ENCODE measurements at places on chromosomes 3 and 15.

DNA sequence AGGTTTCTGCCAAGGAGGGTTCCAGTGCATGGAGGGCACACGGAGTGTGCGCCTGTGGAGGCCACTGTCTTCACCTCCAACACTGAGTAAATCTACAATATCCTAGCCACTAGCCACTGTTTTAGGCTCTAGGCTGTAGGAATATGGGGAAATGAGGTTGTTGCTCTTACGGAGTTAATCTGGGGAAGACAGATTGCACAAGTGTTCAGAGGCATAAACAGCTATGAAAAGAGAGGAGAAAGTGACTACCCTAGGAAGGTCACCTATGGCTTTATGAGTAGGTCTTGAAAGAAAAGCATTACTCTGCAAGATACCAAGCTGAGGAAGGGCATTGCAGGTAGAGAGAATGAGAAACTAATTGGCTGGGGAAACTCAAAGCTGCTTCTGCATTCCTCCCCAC lies 85.7 kb downstream of the CYP19A1 start:
- no peak for DNase-seq

DNA sequence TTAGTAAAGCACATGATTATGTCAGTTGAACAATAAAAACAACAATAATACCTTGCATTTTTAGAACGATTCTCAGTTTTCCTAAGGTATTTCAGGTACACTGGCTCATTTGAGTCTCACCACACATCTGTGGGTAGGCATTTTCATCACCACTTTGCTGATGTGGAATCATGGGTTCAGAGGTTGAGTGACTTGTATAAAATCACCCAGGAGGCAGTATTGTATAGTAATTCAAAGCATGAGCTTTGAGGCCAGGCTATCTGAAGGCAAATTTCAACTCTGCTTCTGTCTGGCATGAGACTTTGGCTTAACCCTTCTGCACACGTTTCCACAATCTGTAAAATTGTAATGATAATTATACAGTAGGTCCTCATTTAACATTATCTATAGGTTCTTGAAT lies 183.9 kb upstream of the CMC1 start:
- DNase-seq = no peak

GRCh38 chr3:46867550-46867898 lies 4.3 kb upstream of the MYL3 start:
- no peak for DNase-seq

DNA sequence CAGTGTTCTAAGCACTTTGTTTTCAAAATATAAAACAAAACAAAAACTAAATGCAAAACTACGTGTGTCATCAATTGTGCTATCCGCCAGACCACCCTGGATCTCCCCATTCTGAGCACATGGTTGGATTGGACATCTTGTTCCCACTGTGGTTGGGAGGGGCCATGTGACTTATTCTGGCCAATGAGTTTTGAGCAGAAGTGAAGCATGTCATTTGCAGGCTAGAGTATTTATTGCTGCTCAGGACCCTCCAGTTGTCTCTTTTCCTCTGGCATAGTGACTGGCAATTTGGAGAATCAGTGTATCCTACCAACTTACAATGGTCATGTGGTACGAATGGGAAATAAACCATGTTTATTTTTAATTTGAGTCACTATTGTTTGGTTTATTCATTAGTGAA lies 70.2 kb upstream of the ST8SIA2 start:
- DNase-seq = peak; percentile 80

DNA sequence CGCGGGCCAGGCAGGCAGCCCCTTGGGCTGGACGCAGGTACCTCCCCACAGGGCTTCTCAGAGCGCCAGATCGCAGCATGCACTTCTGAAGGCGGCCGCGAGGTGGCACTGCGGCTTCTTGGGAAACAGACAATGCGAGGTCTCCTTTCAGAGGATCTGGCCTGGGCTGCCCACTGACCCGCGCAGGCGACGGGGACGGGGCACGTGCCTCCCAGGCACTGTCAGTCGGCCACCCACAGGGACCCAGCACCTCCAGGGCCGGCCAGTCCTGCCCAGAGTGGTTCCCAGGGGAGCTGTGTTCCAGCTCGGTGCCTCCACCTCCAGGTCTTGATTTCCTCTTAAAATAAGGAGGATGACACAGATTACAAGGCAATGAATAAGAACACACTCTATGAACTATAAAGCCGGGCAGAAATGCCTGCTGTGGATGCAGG lies 24.4 kb upstream of the TXNRD3 start:
- peak; percentile 94 for DNase-seq

Data from spinal cord (tissue), 10 donors.